ENCODE measurements at places on chromosomes 2 and 18.

- no peak for DNase-seq
Measured at GRCh38 chr2:37802899-37803379, 122.1 kb upstream of the RMDN2 start.

DNA sequence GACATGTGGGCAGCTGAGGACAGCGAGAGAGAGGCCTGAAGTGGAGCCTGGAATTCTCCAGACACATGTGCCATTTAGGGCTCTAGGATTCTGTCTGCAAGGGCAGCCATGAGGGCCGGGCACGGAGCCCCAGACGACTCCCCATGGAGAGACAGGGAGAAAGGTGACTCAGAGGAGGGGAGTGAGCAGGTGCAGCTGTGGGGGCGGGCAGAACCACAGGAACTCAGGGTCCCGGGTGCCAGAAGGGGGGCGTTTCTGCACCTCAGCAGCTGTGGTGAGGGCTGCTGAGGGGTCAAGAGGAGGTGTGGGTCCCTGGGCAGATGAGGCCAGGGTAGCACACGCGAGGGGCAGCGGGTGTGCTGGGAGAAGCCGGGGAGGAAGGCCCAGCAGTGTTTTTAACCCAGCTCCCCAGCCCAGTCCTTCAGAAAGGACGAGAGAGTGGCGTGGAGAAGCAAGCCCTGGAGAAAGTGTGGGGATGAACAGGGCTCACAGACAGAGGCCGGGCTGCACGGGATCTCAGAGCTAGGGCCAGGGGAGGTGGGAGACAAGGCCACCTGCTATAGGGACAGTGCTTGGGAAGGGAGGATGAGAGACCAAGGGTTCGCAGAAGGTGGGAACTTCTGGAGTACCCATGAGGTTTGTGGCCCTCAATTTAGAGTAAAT is 7.6 kb downstream of the GPR17 start:
- no peak for DNase-seq

- DNase-seq = no peak
Measured at GRCh38 chr2:236246711-236247246, 17.4 kb downstream of the ASB18 start.

GRCh38 chr2:129742415-129743180 is 236.9 kb upstream of the RAB6C start:
- no peak for DNase-seq

- no peak for DNase-seq
Measured at GRCh38 chr2:42696987-42697386, 66.9 kb downstream of the OXER1 start.

DNA sequence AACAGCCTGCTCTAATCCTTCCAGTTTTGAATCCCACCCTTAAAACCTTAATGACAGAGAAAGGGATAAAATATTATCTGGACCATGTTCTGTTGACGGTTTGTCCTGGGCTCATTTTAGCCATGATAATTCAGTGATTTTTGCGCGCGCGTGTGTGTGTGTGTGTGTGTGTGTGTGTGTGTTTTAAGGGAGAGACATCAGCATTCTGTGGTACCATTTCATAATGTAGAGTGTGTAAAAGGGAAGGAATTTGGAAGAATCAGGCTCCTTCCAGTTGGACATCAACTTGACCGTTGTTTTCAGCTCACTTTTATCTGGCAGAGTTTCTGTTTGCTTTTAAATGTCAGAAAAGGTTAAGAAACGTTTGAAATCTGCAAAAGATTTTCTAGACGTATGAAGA is 535.5 kb downstream of the TNS1 start:
- no peak for DNase-seq

GRCh38 chr2:12642859-12643258 is 73.9 kb upstream of the TRIB2 start:
- no peak for DNase-seq

- no peak for DNase-seq
Measured at GRCh38 chr2:120780402-120780801, 44.7 kb downstream of the GLI2 start.

DNA sequence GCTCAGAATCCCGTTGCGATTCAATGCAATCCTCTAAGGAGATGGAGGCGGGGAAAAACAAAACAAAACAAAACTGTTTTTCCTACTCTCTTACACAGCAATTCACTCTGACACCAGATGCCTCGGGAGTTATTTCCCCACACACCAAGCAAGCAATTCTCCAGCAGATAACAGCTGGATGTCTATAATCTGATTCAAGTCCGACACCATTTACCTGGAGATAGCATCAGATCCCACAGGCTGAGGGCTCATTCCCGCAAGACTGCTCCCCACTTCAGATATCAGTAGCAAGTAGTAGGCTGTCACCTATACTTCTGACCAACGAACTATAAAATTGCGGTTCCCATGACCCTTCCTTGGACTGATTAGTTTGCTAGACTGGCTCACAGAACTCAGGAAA is 58.7 kb downstream of the DTNB start:
- no peak for DNase-seq

- DNase-seq = no peak
Measured at GRCh38 chr2:221486106-221486505, 86.0 kb downstream of the EPHA4 start.

- DNase-seq = no peak
Measured at GRCh38 chr2:205617905-205618304, 64.4 kb upstream of the NRP2 start.

DNA sequence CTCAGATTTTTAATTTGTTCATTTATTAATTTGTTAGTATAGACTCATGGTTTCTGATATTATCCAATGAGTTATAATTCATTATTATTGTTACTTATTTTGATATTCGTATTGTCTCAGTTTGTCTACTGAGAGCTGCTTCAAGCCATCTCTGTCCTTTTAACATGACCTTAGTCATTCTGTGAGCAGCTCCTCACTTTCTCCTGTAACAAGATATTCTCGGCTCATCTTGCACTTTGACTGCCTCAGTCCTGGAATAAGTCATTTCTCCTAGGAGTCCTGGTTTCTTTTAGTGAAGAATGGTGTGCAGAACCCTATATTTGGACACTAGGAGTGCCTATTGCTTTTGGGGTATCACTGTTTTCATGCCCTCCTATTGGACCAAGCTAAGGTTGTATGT is 13.2 kb downstream of the ASB1 start:
- no peak for DNase-seq

- DNase-seq = no peak
Measured at GRCh38 chr2:148263890-148264289, 243.0 kb downstream of the MBD5 start.

- no peak for DNase-seq
Measured at GRCh38 chr18:48800876-48801727, 149.7 kb downstream of the SMAD7 start.

DNA sequence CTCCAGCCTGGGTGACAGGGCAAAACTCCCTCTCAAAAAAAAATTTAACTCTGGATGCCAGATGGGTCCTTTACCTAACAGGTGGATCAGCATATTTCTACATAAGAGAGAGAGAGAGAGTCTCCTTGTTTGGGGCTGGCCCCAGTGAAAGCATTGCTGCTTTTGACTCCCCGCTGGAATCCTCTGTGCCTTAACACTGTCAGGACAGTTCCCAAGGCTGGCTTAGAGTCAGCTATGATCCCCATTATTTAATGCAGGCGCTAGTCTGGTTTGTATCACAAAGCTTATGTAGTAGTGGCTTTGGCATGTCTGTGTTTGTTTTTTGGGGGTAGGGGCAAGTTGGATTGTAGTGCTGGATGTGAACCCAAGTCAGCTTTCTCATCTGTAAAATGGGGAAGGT is 9.4 kb downstream of the INPP4A start:
- no peak for DNase-seq

GRCh38 chr18:54551590-54551989 is 39.5 kb upstream of the DYNAP start:
- DNase-seq = no peak

DNA sequence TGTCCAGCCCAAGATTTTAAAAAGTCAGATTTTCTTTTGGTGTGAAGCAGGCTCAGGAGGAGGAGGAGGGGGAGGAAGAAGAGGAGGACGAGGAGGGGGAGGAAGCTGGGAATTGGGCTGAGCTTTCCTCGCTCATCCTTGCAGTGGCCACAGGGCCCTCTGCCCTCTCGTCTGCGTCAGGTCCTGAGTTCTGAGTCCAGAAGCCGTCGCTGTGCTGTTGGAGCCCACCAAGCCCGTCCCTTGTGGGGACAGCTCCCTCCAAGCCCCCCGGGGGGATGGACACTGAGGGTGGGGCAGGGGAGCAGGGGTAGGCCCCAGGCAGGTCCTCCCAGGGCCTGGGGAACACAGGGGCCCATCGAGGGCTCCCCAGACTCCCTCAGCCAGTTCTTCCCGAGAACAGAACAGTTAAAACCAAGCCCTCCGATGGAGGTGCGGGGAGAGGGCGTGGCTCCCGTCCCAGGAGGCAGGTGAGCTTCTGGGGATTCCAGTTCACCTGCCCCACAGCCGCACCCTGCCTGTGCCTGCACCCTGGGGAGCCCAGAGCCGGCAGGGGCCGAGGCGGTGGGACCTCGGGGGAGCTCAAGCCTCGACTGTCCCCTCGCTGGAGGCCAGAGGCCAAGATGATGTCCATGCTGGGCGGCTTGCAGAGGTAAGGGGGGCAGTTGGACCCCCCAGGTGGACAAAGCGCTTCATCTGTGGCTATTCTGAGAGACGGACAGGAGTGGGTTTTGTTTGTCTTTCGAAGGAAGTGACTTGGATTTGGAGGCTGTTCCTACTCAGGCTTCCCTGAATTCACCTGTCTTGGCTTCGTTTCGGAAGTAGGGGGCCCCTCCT is at the start of gene GAL3ST2:
Gene GAL3ST2, plus strand, starts transcription at position 487 of the 834 bp plus-strand sequence. Its CDS starts 134 bp downstream, at position 621.
- no peak for DNase-seq

- DNase-seq = no peak
Measured at GRCh38 chr18:75471850-75472249, 44.3 kb upstream of the SMIM21 start.

- no peak for DNase-seq
Measured at GRCh38 chr2:174485788-174486562, 854 bp downstream of the GPR155 start.

DNA sequence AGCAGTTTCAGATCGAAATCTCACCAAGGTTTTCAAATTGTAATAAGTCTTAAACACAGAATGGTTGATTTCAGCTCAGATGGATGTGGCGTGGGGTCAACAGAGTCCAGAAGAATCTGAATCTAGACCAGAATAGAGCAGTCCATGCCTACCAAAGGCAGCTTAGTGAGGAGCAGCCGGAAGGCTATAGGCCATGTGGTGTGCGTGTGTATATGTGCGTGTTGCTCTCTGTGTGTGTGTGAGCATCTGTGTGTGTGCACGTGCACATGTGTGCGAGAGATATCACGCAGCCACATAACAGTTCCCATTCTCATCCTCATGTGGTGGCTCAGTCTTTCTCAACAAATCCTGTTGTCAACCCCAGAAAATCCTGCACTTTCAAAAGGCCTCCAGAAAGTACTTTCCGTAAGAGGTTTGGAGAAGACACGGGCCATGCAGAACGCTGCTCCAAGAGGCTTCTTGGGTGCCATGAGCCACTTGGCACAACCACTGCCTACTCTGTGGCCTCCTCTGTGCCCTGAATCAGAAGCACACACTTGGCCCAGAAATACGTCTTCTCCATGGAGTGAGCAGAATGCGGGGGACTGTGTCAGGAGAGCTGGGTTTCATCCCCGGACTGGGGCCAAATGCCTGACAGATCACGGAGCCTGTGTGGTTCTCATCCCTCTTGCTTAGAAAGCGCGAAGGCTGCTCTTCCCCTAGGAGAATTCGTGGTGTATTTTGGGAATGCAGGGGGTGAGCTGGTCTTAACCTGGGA is 67.3 kb downstream of the ACKR3 start:
- no peak for DNase-seq

DNA sequence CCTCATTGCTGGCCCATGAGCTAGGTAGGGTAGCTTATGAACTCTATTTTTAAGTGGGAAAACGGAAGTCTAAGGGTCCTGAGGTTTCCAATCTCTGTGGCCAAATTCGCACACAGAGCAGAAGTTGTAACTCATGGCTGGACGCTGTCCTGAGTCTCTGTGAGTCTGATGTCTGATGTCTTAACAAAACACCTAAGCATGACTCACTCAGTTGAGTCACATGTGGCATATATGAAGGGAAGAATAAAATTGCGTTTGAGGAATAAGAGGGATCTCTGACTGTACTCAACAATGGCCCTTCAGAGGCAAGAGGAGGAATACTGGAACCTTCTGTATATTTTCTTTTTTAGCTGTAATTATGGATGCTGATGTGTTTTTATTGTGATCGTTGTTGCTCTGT is 569.7 kb downstream of the RIT2 start:
- DNase-seq = no peak

DNA sequence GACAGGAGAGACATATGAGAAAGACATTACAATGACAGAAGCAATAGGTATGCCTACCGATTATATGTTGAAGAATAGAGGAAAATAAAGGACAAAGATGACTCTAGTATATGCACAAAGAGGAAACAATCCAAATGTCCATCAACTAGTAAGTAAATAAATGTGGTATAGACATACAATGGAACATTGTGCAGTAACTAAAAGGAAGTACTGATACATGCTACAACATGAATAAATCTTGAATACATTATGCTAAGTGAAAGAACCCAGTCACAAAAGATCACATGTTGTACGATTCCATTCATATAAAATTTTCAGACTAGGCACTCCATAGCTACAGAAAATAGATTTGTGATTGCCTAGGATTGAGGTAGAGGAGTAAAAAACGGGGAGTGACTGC is 28.5 kb upstream of the PGAP1 start:
- DNase-seq = no peak

GRCh38 chr2:237262838-237263771 is 150.9 kb downstream of the COL6A3 start:
- no peak for DNase-seq

All from stimulated activated CD8-positive, alpha-beta memory T cell treated with anti-CD3 and anti-CD28 coated beads, Interleukin-4, amount 100 ng/mL, for 1 hour (primary cell).